SJSA1 (cell line): ENCODE measurements at places on chromosomes 1 and 21. TPM values are rescaled to one million over a fixed set of nuclear protein-coding genes. Genes with fewer than 3 reads are reported as not detected.

DNA sequence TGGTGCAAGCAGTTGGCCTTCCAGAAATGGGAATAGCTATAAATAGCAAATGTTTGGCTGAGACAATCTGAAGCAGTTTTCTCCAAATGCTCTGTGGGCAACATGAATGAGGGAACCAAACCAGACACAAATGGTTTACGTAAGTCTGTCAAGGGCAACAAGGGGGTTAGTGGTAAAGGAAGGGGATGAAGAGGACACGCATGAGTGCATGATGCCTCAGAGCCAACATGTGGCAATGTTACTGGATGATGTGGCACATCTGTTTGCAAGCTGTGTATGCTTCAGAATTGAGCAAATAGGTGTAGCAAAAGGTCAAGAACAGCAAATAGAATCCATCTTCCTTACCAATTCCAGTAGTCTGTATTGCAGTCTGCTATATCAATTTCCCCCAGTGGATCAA, 76.3 kb upstream of the LMO4 start:
- no peak overlapping the region for H3K4me3 ChIP-seq
- H3K27ac ChIP-seq, result no peak overlapping the region
- no peaks in the 10 kb centered on the region for H3K36me3 ChIP-seq
- no peaks in the 10 kb centered on the region for H3K4me1 ChIP-seq

- H3K27ac ChIP-seq, result no peak overlapping the region
- H3K4me1 ChIP-seq, result no peaks in the 10 kb centered on the region
- H3K4me3 ChIP-seq, result no peak overlapping the region
- DNase-seq, result no peak
Measured at GRCh38 chr1:5220821-5221220, 566.4 kb downstream of the AJAP1 start.

- no peaks in the 10 kb centered on the region for H3K36me3 ChIP-seq
- H3K4me3 ChIP-seq, result no peak overlapping the region
- no peaks in the 10 kb centered on the region for H3K4me1 ChIP-seq
- no peak for DNase-seq
- no peaks in the 10 kb centered on the region for H3K27me3 ChIP-seq
- H3K27ac ChIP-seq, result no peak overlapping the region
Measured at GRCh38 chr1:170694172-170694926, 30.4 kb downstream of the PRRX1 start.

GRCh38 chr1:41396084-41396483, 34.9 kb downstream of the FOXO6 start:
- H3K4me1 ChIP-seq, result no peaks in the 10 kb centered on the region
- no peak overlapping the region for H3K27ac ChIP-seq
- no peak for DNase-seq
- H3K36me3 ChIP-seq, result no peaks in the 10 kb centered on the region
- no peaks in the 10 kb centered on the region; the same call in 1 of the 2 replicates for H3K27me3 ChIP-seq
- no peak overlapping the region for H3K4me3 ChIP-seq

- no peak overlapping the region for H3K4me3 ChIP-seq
- no peaks in the 10 kb centered on the region for H3K36me3 ChIP-seq
- DNase-seq, result no peak
- no peak overlapping the region for H3K27ac ChIP-seq
- no peaks in the 10 kb centered on the region for H3K4me1 ChIP-seq
- peaks cover 42% of the 10 kb centered on the region for H3K27me3 ChIP-seq
Measured at GRCh38 chr1:160058087-160058486, 11.9 kb downstream of the KCNJ10 start.

GRCh38 chr1:205150651-205151428, 29.1 kb upstream of the RBBP5 start:
- DNase-seq, result no peak
- H3K4me1 ChIP-seq, result peaks cover 22% of the 10 kb centered on the region
- peaks cover 24% of the 10 kb centered on the region for H3K36me3 ChIP-seq
- no peak overlapping the region for H3K4me3 ChIP-seq

DNA sequence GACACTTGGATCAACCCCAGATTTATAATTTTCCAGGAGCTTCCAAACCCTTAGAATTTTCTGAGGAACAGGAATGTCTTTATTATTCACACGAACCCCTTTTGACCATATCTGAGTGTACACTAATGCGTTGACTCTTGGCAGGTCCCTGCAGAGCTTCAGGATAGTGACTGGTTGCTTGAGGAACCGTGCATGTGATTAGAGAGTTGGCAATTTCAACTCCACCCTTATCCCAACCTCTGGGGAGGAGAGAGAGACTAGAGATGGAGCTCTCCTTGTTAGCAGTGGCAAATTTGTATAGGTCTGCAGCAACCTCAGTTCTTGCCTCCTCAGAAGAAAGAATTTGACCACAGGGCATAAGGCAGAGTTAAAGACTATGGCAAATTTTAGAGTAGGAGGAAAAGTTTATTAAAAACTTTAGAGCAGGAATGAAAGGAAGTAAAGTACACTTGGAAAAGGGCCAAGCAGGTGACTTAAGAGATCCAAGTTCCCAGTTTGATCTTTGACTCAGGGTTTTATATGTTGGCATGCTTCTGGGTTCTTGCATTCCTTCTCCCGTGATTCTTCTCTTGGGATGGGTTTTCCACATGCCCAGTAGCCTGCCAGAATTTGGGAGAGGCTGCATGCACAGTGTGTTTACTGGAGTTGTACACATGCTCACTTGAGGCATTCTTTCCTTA, 93.8 kb upstream of the ETV3 start:
- no peak overlapping the region for H3K27ac ChIP-seq
- DNase-seq, result no peak
- peaks cover 4% of the 10 kb centered on the region; the same call in 1 of the 2 replicates for H3K27me3 ChIP-seq
- no peak overlapping the region for H3K4me3 ChIP-seq
- no peaks in the 10 kb centered on the region for H3K4me1 ChIP-seq

DNA sequence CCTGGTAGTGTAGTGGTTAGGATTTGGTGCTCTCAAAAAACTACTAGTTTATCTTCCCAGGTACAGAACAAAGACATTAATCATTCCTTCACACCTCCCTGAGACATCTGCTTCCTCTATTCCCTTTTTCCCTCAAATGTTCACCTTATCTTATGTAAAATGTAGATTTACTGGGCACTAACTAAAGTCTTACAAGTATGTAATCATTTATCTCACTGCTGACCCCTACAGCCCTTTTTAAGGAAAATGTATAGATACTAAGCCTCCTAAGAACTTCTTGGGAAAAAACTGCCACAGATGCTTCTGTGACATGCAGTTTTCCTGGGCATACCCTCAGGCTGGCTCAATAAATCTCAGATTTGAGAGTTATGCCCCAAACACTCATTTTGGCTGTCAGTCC, 50.8 kb upstream of the NEK7 start:
- H3K27ac ChIP-seq, result no peak overlapping the region
- H3K27me3 ChIP-seq, result no peaks in the 10 kb centered on the region
- no peak for DNase-seq
- H3K4me3 ChIP-seq, result no peak overlapping the region
- no peaks in the 10 kb centered on the region for H3K36me3 ChIP-seq

GRCh38 chr1:147201276-147201675, 23.9 kb downstream of the FMO5 start:
- H3K4me1 ChIP-seq, result peaks cover 6% of the 10 kb centered on the region; the same call in 1 of the 2 replicates
- H3K27ac ChIP-seq, result no peak overlapping the region
- no peak for DNase-seq
- no peaks in the 10 kb centered on the region for H3K36me3 ChIP-seq
- H3K27me3 ChIP-seq, result no peaks in the 10 kb centered on the region

DNA sequence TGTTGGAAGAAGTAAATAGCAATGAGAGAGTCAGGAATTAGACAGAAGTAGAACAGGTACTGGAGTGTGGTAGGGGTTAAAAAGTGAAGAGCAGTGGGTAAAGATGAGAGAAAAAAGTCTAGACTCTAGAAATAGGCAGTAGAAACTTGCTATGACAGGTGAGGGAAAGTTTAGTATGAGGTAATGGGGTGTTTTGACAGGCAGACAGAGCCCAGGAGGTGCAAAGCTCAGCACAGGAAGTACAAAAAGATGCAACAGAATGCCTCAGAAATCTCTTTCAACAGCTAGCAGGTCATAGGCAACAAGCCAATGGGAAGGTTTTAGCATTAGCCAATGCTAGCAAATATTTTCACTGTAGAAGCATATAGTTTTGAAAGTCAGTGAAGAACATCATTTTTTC, 319.1 kb upstream of the SGIP1 start:
- H3K27ac ChIP-seq, result no peak overlapping the region
- no peaks in the 10 kb centered on the region for H3K4me1 ChIP-seq
- no peaks in the 10 kb centered on the region for H3K36me3 ChIP-seq

DNA sequence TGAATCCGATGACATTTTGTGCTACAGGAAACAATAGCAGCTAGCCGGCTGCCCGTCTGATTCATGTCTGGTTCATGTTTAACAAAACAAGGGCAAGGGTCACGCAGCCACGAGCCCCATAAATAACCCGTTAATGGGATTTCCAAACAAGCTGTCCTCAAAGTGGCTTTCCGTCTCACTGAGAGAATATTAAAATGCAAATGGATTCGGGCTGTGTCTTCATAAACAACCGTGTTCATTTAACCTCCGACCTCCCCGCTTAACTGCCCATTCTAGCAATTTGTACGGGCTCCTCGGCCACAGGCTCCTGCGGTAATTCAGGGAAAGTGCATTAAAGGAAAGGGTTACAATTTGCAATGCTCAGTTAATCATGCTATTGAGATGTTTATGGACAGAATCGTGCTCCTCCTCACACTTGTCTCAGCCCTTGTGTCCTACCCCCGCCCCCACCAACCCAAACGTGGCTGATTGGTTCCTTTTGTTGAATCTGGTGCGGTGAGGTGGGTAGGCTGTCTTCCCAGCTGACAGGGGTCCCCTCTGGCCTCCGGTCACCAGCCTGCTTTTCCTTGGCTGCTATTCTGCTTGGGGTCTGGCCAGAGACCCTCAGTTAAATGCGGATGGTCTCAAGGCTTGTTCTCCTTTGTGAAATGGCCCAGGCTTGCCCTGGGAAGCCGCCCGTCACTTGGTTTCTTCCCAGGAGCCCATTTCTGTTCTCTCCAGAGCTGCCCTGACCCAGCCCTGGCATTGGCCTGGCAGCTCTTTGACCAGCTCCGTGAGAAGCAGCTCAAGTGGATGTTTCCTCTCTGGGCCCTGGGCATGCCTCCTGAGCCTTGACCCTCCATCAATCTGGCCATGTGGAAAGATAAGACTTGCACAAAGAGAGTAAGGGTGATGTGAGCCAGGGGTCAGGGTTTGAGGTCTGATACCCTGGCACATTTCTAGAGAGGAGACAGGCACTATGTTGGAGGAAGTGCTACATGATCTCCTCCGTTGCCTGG, 200.7 kb upstream of the POU3F1 start:
- no peak overlapping the region for H3K4me3 ChIP-seq
- H3K4me1 ChIP-seq, result peaks cover 7% of the 10 kb centered on the region
- no peaks in the 10 kb centered on the region for H3K36me3 ChIP-seq
- no peak for DNase-seq
- H3K27me3 ChIP-seq, result 0 out of 2 replicates have a peak, but pooled peaks cover 3% of the 10 kb centered on the region

DNA sequence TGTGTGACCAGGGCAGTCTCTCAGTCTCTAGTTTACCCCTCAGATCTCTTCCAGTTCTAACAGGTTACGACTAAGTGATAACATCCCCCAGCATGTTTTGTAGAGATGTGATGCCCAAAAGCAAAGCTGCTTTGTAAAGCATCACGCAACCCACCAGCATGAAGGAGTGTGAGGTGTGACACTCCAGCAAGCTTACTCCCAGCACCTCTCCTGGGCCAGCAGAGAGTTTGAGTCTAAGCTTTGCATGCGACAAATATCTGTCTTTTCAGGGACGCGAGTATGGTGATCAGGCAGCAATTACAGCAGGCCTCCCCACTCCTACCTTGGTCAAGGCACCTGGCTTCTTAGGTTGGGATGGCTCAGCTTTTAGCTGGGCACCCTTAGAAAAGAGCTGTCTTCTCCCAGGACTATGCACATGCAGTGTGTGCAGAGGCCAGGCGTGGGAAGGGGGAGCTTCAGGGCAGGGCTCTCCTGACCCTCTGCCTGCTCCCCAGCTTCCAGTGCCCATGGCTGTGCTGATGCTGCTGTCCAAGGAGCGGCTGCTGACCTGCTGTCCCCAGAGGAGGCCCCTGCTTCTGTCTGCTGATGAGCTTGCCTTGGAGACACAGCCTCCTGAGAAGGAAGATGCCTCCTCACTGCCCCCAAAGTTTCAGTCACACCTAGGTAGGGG, 48.2 kb downstream of the ELK4 start:
- no peak for DNase-seq
- H3K36me3 ChIP-seq, result no peaks in the 10 kb centered on the region
- peaks cover 14% of the 10 kb centered on the region for H3K27me3 ChIP-seq
- no peak overlapping the region for H3K4me3 ChIP-seq
- no peaks in the 10 kb centered on the region for H3K4me1 ChIP-seq
- no peak overlapping the region for H3K27ac ChIP-seq

Gene LENEP
- total RNA-seq, result not detected in 2 replicates

Gene TNFSF4
- 0.16 and 0.24 TPM in 2 replicates for total RNA-seq

Gene GRHL3
- total RNA-seq, result not detected in 2 replicates

Gene ADGRL2
- total RNA-seq, result 0.22 and 3.5 TPM in 2 replicates

Gene SYPL2
- 0.11 TPM in 1 of 2 replicates, not detected in the other for total RNA-seq

Gene CNR2
- total RNA-seq, result 0.08 TPM in 1 of 2 replicates, not detected in the other
